Hypothalamus (tissue), 51 donors: ENCODE measurements at places on chromosomes 5 and 9.
A peak's percentile ranks its signal among the peaks of the same experiment; 100 is the strongest.

DNA sequence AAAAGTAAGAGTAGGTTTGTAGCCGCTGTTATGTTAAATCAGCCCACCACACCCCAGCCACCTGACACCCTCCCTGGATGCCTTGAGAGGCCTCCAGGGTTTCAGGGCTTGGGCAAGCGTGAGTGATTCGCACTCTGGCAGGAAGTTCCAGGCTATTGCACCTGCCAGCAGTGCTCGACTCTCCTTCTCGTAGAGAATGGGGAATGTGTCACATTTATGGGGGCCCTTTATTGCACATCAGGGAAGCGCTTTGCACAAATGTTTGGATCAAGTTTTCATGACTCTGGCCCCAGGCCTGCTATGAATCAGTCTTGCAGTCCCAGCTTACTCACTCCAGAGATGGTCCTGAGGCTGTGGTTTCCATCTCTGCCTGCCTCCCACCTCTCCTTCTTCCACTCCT is 66.1 kb upstream of the ADRA1B start:
- no peak for DNase-seq

DNA sequence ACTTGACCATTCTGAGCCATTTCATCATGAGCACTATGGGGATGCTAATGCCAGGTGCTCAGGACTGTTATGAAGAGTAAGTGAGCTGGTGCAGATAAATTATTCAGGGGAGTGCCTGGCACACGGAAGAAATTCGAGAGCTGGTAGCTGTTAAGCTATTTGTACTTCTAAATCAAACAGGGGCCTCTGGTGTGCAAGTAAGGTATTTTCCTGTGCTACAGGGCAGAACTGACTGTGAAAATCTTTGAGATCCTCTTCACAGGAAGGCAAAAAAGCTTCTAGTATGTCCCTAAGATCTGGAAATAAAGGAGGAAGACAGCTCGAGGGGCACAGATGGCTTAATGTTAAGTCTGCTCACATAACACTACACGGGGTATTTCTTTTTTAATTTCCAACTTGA is 106.3 kb upstream of the SPOCK1 start:
- no peak for DNase-seq

GRCh38 chr5:152271420-152271819 is 133.7 kb downstream of the NMUR2 start:
- no peak for DNase-seq

GRCh38 chr5:106880656-106881055 is 790.1 kb downstream of the EFNA5 start:
- DNase-seq = no peak

GRCh38 chr5:127419683-127420257 is 97.7 kb upstream of the PRRC1 start:
- peak; percentile 13 for DNase-seq

DNA sequence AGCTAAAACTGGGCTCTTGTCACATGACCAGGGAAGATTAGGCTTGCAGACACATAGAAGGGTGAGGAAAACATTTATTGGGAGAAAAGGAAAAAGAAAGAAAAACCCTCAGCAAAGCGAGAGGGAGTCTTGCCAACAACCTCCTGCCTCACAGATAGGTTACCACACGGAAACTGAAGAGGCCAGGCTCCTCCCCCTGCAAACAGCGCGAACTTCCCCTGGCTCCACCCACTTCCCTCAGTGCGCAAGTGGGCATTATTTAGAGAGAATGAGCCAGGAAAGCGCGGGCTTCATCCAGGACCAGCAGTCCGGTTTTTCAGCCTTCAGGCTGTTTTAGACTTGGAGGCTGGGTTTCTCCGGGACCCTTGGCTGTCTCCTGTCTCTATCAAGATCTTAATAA is 70.3 kb downstream of the STK32A start:
- DNase-seq = no peak
